ENCODE measurements at places on chromosomes 12 and 14.
A peak's percentile ranks its signal among the peaks of the same experiment; 100 is the strongest.

DNA sequence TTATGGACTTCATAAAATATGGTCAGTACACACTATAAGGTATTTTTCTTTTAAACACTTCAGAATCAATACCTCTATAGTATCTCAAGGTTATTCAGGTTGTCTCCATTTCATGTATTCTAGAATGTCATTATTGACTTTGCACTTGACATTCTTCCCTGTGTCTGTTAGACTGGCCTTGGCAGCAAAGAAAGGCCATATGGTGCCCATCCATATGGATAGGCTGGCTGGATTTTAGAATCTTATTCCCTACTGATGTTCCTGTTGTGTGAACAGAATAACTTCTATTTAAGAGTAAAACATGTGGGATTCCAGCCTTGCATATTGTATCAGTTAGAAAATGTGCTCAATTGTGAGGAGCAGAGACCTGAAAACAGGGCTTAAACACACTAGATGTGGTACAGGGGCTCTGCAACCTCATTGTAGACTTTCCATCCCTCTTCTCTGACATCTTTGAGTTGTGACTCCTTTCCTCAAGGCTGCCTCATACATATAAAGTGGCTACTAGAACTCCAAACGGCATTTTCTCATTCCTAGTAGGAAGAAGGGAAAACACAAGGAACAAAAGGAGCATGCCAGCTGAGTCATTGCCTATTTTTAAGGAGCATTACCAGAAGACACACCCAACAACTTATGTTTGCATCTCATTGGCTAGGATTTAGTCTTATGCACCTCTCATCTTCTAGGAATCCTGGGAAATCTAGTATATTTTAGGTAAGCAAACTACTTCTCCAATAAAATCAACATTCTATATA lies 221.2 kb upstream of the TMPO start:
- no peak for DNase-seq

DNA sequence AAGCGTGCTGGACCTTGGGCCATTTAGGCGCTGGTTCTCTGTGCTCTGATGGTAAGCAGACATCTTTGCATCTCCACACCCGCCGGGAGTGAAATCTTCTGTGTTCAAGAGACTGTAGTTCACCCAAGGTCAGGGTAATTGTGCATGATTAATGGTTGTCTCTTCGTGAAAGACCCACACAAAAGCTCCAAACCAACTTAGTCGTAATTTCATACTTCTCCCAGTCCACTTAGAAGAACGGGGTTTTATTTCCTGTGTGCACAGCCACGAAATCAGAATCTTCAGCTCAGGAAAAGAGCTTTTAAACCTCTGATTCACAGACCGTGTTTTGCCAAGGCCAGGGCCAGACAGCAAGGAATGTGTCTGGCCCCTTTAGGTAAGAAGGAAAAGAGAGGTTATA lies 640.9 kb downstream of the MED13L start:
- no peak for DNase-seq

DNA sequence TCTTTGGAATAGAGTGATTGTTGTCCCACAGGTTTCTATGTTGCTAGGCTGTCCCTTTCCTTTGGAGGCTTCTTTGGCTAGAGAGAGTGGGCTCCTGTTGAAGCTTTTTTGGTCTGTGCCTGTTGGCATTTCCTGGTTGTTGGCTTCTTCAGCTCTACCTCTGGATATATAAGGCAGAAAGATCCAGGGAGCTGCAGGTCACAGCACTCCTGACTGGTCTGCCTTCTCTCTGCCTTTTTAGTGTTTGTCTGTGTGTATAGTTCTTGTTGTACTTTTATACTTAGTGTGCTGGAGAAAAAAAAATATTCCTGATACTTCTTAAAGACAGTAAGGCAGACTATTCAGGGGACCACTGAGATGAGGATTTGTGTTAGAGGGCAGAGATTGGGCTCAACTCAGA lies 202.7 kb downstream of the FBXL14 start:
- no peak for DNase-seq

DNA sequence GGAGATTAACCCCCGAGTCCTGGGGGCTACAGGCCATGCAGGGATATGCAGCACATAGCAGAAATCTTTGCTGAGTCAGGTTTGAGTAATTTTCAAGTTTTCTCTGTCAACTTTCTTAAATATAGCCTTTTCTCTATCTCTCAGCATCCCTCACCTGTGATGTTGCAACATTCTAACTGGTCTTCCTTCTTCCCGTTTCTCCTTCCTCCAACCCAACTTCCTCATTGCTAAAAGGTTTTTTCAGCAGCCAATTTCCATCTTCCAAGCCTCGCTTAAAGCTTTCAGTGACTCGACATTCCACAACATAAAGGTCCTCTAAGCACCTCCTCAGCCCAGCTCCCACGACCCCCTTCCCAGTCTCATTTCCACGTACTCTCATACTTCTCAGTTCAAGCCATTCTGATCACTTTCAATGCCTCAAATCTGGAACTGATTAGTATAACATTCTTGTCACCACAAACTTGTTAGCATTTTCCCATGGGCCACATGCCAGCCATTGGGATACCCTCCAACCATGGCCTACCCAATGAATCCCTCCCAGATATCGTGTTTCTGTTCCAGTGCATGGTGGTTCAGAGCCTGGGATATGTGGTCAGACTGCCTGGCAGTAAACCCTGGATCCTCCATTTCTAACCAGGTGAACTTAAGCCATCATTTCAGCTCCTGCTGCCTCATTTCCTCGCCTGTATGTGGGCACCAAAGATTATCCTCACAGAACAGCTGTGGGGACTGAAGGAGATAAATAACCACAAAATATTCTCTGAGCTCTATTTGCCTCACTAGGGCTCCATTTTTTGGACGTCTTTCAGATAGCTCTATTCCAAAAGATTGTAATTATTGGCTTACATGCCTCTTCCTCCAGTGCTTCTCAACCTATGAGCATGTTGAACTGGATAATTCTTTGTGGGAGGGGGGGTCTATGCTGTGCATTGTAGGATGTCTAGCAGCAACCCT lies 65.8 kb downstream of the KCNK10 start:
- DNase-seq = no peak

DNA sequence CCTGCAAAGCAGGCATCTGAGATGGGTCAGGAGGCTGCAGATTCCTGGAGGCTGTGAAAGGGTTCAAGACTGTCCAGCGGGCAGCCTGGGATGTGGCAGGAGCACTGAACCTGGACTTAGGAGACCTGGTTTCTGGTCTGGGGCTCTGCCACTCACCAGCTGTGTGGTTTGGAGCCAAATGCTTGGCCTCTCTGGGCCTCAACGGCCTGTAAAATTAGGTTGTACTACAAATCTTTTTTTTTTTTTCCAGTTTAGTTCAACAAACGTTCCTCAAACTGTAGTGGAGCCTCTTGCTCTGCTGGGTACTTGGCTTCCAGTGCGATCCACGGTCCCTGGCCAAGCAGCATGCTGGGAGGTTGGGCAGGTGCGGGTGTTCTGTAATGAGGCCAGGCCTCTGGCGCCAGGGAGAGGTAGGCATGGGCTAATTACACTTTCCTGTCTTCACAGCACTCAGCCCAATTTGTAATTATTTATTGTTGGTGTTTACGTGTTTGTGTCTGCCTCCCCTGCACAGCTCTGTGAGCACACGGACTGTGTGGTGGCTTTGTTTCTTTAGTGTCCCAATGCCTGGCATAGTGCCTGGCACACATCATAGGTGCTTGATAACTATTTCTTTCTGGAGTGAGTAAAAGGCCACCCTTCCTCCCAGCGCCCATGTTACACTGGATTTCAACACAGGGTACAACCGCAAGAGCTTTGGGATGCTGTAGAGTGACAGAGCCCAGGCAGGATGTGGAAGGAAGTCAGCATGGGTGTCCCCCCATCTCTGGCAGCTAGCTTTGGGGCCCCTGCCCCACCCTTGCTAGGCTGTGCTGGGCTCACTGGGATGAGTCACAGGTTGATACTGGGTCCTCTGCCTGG lies 5.8 kb upstream of the KRT80 start:
- no peak for DNase-seq

DNA sequence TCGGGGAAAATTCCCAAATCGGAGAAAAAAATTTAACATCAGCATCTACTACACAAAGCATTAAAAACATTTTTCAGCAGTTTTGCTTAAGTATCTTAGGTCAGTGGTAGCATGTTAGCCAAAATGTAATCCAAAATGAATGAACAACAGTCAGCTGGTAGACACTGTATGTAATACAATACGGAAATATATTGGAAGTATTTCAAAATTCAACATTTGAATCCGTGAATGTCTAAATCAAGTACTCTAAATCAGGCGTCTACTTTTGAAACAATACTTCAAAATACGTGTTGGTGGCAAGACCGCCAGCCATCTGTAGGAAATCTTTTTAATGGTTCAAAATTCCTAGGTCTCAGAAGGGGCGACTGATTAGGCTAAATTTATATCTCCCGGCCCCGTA lies 1.1 kb downstream of the SCAF11 start:
- DNase-seq = no peak

DNA sequence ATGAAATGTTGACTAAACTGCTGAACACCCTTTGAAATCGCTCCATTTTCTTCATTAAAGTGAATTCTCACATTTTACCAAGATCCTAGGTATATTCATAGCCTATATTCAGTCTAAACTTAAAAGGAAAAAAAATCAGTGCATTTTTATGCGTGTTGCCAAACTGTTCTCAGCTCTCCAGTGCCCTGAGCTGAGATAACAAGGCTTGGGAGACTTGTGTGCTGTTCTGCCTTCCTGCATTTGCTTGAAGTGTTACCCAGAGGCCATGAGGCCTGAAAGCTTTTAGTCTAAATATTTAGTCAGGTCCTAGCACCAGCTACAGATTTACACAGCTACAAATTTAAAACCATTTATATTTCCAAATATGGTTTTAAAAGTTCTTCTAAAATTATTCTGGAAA lies 8.6 kb upstream of the PALS1 start:
- DNase-seq = no peak

DNA sequence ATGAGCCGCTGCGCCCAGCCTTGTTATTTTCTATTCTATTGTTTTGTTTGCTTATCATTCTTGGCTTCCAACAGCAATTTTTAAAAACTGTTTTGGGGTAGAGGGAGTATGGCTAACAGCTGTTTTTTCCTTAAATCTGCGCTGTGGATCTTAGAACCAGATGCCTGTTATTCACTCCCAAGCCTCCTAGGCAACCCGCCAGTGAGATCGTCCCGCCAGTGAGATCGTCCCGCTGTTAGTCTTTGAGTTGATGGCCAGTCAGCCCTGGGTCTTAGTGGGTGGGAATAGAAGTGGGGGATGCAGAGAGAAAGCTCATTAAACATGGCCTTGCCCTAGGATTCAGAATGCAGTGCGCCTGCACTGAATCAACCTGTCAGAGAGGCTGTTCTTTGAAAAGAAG lies 67.3 kb upstream of the BICD1 start:
- no peak for DNase-seq

DNA sequence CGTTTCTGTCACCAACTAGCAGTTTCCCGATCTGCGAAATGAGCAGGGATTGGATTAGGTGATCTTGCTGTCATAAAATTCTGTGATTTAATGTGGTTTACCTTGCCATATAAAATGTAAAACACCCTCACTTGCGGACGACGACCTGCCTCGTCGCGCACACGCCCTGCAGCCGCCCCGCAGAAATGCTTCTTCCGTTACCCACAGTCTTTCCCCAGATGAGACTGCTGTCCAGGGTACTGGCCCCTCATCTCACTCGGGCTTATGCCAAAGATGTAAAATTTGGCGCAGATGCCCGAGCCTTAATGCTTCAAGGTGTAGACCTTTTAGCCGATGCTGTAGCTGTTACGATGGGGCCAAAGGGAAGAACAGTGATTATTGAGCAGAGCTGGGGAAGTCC lies 17.7 kb upstream of the FOXJ2 start:
- DNase-seq = no peak

- no peak for DNase-seq
These were observed 69.5 kb downstream of the ACSS3 start for GRCh38 chr12:81147292-81147919.

GRCh38 chr12:169528-170370 lies 44.2 kb downstream of the SLC6A12 start:
- no peak for DNase-seq

- DNase-seq = peak; percentile 35
These were observed 20.7 kb upstream of the NEK9 start for GRCh38 chr14:75147423-75148071.

DNA sequence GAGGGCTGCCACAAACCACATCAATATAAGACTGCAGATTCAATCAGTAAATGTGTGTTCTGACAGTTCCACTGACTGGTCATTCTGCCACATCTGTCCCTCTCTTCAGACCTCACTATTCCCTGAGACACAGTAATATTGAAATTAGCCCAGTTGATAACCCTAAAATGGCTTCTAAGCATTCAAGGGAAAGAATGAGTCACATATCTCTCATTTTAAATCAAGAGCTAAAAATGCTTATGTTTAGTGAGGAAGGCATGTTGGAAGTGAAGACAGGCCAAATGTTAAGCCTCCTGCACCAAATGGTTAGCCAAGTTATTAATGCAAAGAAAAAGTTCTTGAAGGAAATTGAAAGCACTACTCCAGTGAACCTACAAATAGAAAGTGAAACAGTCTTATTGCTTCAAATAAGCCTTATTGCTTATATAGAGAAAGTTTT lies 24.5 kb upstream of the KIF21A start:
- DNase-seq = peak; percentile 7

DNA sequence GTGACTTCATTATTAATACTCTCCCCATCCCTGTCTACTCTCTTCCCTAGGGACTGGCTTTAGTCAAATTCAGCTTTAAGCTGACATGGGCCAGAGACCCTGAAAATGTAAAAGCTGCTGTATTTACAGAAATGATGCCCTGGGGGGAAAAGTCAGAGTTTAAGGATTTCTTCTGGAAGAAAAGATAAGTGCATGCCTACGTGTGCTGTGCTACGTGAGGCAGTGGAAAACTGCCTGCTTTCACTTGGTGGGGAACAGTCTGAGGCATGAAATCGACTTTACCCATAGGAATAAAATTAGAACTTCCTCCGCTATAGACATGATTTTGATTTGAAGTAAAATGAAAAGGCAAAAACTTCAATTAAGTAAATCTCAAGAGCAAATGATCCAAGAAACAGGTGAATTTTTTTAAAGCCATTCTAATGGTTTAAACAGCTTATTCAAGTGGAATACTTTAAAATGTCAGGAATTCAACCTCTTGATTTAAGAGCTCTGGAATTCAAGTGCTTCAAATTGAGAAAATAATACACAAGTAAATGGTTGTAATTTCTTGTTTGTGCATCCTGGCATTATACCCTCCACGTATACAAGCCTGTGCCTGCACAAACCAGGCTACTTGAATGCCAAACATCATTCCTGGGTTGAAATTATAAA lies 168.5 kb downstream of the FOXN3 start:
- no peak for DNase-seq

- peak; percentile 45 for DNase-seq
These were observed 72.9 kb upstream of the LTA4H start for GRCh38 chr12:96108321-96108720.

Data from activated CD4-positive, alpha-beta T cell treated with anti-CD3 and anti-CD28 coated beads for 48 hours (primary cell).